ENCODE measurements at places on chromosomes 11 and 22. TPM values are rescaled to one million over a fixed set of nuclear protein-coding genes. Genes with fewer than 3 reads are reported as not detected.
A peak's percentile ranks its signal among the peaks of the same experiment; 100 is the strongest.

The ZBTB3 gene
- total RNA-seq, result 7.8 TPM

The RTN4RL2 gene
- total RNA-seq, result not detected

The MS4A8 gene
- not detected for total RNA-seq

The KIF18A gene
- total RNA-seq, result 37.2 TPM

The KCNJ5 gene
- not detected for total RNA-seq

The C11orf52 gene
- total RNA-seq, result 0.28 TPM

The KRTAP5-9 gene
- total RNA-seq, result not detected

The HINFP gene
- total RNA-seq, result 8.1 TPM

The GAS2L1 gene
- total RNA-seq, result 1.4 TPM

The LRRC74B gene
- total RNA-seq, result not detected

The TANGO2 gene
- total RNA-seq, result 60.5 TPM

The PATE4 gene
- not detected for total RNA-seq

The DNAJB13 gene
- 0.18 TPM for total RNA-seq

DNA sequence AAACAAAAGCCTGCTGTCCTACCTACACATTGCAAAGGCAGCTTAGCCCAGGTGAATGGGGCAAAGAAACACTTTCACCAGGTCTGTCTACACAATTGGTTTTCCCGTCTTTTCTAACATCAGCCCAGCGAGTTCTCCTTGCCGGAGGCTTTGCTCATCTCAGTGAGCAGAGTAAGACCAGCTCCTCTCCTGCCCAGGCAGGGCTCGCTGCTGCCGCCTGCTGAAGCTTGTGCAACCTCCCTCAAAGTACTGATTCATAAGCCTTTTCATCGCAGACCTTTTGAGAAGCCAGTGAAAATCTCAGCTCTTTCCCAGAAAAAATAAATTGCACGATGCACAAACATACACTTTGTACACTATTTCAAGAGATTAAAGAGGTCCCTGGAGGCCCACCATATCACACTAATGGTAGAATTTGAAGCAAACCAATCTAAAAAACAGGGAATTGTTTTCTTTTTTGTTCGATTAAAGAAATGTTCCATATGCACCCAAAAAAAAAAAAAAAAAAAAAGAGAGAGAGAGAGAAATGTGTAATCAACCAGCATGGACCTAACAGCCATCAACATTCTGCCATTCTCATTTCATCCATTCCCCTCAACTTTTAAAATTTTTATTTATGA lies 328.1 kb upstream of the MPPED2 start:
- DNase-seq, result peak; percentile 48

DNA sequence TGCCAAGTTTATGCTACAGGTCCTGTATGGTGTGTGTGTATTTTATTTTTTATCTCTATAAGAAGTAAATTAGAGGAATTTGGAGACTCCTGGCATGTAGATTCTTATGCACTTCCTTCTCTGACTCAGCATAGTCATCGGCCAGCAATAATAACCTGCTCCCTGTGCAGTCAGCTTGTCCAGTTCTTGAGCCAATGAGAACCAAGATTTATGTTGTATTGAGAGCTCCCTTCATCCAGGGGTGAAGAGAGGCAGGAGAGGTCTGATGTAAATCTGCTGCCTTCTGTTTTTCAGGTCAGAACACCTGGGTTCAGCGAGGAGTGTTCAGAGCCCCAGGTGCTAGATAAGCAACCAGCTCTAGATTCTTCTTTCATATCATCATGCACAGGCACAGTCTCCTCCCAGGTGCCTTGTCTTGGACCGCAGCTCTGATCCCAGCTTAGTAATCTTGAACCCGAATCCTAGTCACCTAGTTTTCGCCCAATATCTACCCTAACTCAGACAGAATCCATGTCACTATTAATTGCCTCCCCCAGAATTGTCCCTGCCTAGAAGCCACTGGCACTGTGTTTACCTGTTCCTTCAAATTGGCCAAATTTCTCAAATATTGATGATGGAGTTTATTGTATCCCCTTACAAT lies 328.2 kb upstream of the NCAM1 start:
- DNase-seq, result no peak

DNA sequence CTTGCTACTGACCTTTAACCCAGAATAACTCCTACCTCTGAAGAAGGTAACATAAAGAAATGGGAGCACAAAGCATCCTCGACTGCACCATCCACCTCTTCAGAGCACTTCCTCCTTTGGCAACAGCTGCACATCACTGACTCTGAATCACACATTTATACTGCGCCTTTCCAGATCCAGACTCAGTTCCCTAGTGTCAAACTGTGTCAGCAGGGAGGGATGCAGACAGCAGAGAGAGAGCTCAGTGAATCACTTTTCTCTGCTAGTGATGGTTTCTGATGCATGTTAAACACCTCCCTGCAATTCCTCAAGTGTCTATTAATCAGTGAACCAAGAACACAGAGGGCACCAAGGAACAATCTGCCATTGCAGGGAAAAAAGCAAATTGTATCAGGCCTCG lies 118.9 kb downstream of the PLEKHA7 start:
- no peak for DNase-seq

DNA sequence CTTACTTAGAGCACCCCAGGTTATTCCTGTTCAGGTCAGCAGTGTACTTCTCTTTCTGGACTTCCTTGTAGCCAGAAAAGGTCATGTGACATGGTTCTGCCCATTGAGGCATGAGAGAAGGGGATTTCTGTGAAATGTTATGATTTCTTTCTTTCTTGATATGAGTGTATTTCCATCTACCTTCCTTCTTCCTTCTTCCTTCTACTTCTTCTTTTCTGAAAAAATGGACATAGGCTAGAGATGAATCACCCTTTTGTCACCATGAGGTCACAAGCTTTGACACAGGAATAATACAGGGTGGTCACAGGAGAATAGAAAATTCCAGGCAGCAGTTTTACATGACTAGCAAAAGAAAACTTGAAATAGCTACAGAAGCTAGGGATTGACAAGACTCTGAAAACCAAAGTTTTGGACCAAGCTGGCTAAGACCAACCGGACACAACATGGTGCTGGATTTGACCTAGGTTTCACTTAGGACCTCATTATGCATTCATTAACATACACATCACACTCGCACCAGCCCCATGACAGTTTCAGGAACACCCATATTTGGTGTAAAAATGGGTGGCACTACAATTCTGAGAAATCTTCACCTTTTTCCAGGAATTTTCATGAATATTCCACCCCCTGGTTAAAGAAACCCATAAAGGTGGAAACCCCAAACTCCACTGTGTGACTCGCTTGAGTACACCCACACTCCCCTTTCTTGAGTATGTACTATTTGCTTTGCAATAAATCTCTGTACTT lies 21.2 kb upstream of the MAP6 start:
- no peak for DNase-seq

DNA sequence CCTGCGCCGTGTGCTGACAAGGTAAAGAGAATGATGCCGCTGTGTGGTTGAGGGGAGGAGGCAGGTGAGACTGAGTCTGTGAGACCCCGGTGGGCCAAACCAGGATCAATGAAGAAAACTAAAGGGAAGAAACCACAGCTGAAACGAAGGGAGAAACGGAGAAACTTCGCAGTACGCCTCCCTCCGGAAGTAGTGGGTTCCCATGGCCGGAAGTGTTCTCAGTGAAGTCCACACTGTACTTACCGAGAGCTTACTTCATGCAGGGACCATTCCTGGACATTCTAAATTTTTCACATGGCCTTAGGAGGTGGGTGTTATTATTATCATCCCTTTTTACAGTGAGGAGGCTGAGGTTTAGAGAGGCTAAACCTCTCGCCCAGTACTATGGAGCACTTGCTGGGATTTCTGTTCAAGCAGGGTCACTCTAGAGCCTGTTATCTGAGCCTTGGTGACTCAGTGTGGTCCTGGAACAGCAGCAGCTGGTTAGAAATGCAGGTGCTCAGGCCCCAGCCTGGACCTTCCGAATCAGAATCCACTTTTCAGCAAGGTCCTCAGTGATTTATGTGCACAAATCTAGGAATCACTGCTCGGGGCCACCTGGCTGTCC lies 17.9 kb downstream of the CD5 start:
- DNase-seq, result no peak

GRCh38 chr11:45580399-45580798 lies 85.0 kb downstream of the CHST1 start:
- peak; percentile 34 for DNase-seq

GRCh38 chr11:10405865-10406592 lies 49.0 kb upstream of the AMPD3 start:
- DNase-seq, result peak; percentile 92

DNA sequence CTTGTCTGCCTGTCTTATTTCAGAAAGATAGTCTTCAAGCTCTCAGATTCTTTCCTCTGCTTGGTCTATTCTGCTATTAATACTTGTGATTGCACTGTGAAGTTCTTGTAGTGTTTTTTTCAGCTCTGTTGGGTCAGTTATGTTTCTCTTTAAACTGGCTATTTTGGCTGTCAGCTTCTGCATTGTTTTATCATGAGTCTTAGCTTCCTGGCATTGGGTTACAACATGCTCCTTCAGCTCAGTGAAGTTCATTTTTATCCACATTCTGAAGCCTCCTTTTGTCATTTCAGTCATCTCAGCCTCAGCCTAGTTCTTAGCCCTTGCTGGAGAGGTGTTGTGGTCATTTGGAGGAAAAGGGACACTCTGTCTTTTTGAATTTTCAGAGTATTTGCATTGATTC lies 15.5 kb upstream of the DEPDC7 start:
- peak; percentile 89 for DNase-seq

GRCh38 chr22:18954990-18955571 lies 19.0 kb upstream of the PRODH start:
- DNase-seq, result no peak

- no peak for DNase-seq
These were observed 14.1 kb downstream of the CNTF start for GRCh38 chr11:58636587-58636986.

GRCh38 chr11:79242616-79243015 lies 198.2 kb downstream of the TENM4 start:
- no peak for DNase-seq

GRCh38 chr11:100965346-100965745 lies 164.3 kb downstream of the PGR start:
- DNase-seq, result peak; percentile 2

GRCh38 chr11:108618529-108618928 lies 25.0 kb upstream of the EXPH5 start:
- DNase-seq, result no peak

DNA sequence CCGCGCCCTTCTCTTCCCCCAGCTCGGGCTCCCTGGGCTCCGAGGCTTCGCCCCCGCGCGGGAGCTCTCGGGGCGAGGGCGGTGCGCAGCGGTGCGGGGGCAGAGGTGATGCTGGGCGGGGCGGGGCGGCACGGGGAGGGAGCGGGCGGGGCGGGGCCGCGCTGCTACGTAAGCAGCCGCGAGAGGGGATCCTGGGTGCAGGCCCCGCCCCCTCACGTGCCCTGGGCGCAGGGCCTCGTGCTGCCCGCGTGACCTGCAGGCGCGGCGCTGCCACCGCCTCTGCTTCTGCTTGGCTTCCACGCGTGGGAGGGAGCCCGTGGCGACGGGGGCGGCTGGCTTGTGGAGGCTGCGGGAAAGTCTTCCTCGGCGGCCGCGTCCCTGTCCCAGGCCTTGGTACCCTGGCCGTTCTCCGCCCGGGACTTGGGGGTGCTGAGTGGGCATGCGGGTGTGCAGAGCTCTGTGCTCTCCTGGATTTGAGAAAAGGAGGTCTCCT lies 132.6 kb upstream of the HSD17B12 start:
- no peak for DNase-seq

GRCh38 chr22:35349368-35349703 lies 31.6 kb upstream of the HMOX1 start:
- no peak for DNase-seq

DNA sequence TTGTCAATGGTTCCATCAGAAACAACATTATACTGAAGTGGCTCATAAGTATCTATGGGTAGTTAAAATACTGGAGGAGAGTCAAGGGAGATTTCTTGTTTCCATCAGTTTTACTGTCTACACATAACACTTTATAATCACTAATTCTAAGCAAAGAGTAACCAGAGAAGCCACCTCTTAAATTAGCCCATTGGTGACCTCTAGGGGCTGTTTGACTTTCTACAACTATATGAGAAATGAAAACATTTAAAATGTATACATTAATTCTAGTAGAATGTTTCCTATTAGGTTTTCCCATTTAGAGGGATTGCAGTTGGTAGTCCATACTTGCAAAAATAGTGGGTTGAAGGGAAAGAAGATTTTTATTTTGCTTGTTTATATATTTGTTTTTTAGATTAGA lies 504.3 kb downstream of the FAM181B start:
- DNase-seq, result no peak

DNA sequence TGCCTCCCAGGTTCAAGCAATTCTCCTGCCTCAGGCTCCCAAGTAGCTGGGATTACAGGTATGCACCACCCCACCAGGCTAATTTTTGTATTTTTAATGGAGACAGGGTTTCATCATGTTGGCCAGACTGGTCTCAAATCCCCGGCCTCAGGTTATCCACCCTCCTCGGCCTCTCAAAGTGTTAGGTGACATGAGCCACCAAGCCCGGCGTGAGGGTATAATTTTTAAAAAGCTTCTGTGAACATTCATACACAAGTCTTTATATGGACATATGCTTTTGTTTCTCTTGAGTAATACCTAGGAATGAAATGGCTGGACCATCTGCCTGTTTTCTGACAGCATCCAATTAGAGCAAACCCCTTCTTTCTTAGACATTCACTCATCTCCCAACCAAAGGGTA lies 14.3 kb upstream of the NAALAD2 start:
- DNase-seq, result no peak

DNA sequence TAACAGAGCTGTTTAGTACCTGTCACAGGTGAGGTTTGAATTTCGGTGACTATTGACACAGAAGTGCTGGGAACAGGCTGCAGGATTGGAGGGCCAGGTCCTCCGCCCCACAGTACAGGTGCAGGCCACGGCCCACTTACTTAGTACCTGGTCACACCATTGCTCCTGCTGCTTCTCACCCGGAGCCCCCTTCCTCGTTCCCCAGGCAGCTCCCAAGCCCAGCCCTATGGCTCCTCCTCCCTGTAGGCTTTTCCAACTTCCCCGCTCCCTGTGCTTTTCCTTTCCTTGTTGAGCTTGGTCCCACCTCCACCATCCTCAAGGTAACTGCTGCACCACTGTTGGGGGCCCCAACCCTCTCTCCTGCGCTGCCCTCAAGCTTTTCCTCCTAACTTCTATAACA lies 27.9 kb upstream of the ANO1 start:
- DNase-seq, result no peak

DNA sequence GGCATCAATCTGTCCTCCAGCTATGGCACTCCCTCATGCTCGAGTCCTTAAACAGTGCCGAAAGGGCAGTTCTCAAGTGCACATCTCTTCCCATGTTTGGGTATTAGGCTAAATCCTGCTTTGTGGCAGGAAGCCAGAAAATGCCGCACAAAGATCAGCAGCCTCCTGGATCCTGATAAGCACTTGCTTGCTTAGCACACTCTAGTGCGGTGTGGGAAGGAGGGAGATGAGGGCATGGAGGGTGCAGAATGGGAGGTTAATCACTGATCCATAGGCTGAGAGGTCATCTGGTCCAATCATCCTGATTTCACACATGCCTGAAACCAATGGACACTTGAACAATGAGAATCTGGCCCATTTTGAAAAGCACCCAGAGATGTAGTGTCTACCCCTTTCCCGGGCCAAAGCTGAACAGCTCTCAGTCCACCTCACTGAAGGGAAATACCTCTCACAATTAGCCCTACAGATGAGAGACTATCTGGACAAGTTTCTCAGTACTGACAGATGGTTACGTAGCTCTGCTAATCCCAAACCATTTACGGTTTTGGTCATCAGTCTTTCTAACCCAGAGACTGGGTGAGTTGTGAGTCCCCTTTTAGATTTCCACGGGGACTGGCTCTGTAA lies 29.8 kb upstream of the CHRM4 start:
- no peak for DNase-seq

GRCh38 chr11:6850526-6850925 lies 5.0 kb downstream of the OR10A5 start:
- DNase-seq, result no peak
